ENCODE measurements at places on chromosomes 11 and 22. TPM values are rescaled to one million over a fixed set of nuclear protein-coding genes. Genes with fewer than 3 reads are reported as not detected.

Gene IL18
- polyA plus RNA-seq: not detected

DNA sequence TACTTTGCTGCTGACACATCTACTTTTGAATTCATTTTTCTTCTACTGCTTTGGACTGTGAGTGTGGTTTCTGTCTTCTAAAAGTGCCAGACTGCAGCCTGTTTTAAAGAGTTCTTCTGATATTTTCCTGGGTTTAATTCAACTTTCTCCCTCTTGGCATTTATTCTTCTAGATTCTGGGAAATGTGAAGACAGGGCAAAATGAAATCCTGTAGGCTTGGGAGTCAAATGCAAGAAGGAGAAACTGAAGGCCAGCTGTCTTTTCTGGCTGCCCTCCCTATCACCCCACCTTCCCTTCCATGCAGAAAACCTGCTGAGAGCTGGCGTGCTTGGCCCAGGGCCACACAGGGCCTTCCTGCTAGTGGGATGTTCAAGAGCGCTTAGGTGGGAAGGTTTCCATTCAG, 7.6 kb downstream of the ZNF70 start:
- DNase-seq: peak; percentile 45

GRCh38 chr11:111119751-111120150, 125.8 kb upstream of the POU2AF2 start:
- no peak for DNase-seq

- DNase-seq: no peak
Measured at GRCh38 chr11:81259471-81259870, 1474.2 kb downstream of the FAM181B start.

DNA sequence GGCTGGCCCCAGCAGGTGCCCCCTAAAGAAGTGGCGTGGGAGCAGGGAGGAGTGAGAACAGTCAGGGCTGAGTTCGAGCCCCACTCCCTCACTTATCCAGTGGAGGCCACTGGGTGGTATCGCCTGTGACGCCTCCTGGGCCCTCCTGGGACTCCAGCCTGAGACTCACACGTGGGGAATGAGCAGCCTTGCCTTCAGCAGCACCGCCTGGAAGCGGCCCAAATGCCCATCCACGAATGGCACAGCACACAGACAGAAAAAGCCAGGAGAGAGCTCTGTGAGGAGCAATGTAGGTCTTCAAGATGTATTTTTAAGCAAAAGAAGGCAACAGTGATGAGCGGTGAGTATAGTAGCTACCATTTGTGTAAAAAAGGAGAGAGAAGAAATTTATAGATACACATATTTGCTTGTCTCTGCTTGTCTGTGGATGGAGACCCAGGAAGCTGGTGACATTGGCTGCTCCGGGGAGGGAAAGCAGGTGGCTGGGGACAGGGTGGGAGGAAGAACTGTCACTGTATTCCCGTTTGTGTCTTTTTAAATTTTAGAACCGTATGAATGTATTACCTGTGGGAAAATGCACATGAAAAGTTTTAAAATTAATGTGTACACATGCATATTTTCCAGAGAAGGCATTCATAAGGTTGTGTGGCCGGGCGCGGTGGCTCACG, 13.2 kb downstream of the KCNJ4 start:
- DNase-seq: no peak

- no peak for DNase-seq
Measured at GRCh38 chr22:21937041-21937820, 15.4 kb downstream of the PPM1F start.

GRCh38 chr11:107272561-107272960, 185.1 kb downstream of the CWF19L2 start:
- no peak for DNase-seq

DNA sequence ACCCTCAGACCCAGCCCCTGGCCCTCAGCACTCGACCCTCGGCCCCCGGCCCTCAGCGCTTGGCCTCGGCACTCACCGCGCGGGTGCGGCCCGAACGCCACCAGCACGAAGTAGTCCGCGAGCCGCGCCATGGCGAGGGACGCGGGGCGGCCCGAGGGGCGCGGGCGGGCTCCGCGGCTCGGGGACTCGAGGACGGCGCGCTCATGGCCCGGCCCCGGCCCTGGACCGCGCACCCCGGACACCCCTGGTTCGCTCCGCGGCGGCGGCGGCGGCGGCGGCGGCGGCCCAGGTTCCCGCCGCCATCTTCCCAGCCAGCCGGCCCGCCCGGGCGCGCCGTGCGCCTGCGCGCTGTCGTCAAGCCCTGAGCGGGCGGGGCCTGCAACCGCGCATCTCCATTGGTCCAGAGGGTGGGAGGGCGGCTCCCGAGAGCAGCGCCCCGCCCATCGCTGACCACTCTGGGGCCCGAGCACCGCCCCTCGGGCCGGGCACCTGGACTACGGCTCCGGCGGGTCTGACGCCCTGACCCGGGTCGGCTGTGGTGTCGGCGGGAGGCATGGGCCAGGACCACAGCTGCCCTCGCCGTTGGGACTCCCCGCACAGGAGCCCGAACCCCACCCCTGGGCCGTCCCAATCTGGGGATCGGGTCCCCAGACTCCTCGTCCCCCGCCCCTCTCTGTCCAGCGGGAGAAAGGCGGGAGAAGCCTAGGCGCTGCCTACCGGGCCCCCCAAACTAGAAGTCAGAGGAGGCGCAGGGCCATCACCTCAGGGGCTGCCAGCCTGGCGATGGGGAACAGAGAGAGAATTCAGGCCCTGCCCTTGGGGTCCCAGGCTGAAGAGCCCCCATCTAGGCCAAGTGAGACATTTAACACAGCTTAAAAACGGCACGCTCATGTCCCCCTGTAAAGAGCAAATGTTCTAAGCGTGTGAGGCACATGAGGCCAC, at the start of gene SBF1:
Gene SBF1 (minus strand): TSS at position 326 of the 942 bp plus-strand sequence. CDS start 195 bp downstream, at position 131.
- DNase-seq: peak; percentile 91

DNA sequence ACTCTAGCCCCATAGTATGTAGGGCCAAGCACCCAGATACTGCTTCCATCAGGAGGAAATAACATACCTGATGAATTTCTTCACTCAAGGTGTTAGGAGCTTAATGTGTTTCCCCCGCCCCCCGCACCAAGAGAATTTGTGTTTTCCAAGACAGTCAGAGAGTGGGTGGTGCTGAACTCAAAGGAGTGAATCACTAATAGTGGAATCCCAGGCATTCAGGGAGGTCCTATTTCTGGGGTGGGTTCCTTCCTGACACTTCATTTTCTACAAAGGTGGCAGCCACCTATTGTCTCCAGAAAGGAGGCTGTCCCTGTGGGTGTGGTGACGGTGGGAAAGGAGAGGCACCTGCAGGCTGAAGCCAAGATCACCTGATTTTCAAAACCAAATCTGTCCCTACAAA, 50.8 kb upstream of the ELF5 start:
- no peak for DNase-seq

GRCh38 chr11:105867742-105868141, 154.3 kb downstream of the MSANTD4 start:
- DNase-seq: no peak

- peak; percentile 13 for DNase-seq
Measured at GRCh38 chr11:128116885-128117284, 470.5 kb downstream of the ETS1 start.

DNA sequence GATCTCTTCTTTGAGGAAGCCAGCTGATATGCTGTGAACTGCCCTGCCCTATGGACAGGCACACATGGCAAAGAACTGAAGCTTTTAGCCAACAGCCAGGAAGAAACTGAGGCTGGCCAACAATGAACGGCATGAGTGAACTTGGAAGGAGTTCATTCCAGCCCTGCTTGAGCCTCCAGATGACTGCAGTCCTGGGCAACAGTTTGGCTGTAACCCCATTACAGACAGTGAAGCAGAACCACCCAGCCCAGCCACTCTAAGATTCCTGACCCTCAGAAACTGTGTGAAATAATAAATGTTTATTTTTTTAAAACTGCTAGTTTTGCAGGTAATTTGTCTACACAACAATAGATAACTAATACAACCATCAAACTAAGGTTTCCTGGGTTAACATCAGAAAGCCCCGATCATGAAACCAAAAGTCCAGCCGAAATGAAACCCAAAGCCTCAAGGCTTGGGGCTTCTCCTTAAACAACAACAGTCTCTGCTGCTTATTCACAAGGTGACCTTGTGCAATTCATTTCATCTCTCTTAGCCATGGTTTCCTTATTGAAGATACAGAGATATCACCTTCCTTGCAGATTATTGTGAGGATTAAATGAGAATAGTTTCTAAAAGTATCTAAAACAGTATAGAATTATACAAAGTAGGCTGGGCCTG, 31.4 kb downstream of the PAK1 start:
- no peak for DNase-seq

GRCh38 chr11:35253237-35253636, 114.3 kb downstream of the CD44 start:
- DNase-seq: no peak

GRCh38 chr22:36873614-36874308, 13.0 kb downstream of the NCF4 start:
- peak; percentile 16 for DNase-seq

DNA sequence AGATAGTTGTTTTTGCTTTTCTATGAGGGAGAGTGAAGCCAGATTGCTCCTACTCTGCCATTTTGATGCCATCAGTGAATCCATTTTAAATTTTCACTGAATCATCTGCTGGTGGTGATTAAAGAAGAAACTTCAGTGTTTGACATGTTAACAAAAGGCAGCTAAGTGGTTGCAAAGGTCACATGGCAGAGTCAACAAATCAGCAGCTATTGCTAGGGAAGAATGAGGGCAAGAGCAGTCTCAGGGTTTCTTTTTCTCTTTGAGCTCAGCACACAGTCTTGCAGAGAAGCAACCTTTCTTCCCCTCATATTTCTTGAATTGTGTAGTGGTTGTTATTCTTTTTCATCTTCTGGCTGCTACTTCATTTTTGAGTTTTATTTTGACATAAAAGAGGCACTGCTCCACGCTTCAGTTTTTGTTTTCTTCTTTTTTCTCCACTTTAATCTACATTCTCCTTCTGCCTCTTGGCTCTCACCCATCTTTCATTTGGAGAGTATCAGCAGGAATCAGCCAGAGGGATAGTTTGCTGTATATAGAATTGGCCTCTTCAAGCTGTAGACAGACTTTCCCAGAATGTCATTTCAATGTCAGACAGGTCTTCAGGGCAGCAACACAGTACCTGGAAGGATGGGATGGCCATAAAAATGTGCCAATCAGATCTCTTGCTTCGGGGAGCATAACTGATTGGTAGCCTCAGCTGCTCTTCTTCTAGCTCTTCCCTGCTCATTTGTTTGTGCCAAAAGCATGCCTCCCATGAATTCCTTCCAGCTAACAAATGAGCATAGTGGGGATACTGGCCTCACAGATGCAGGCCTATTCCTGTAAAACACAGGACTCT, 153.9 kb downstream of the TRPC6 start:
- DNase-seq: no peak

Gene FXYD6
- 168 TPM for polyA plus RNA-seq

- no peak for DNase-seq
Measured at GRCh38 chr11:112231952-112232351, 5.7 kb downstream of the PTS start.

GRCh38 chr11:117830674-117831351, 6.3 kb upstream of the FXYD2 start:
- DNase-seq: no peak

All from muscle of back (tissue), 13 donors.